Uterine smooth muscle cell (primary cell): ENCODE measurements at places on chromosomes 4 and X. TPM values are rescaled to one million over a fixed set of nuclear protein-coding genes. Genes with fewer than 3 reads are reported as not detected.

Gene RTL5
- 1.8 and 2.2 TPM in 2 replicates for total RNA-seq

Gene DDIT4L
- 9.2 and 11.3 TPM in 2 replicates for total RNA-seq

Gene ART3
- not detected in 2 replicates for total RNA-seq

Gene RNF150
- total RNA-seq = 1.3 and 2.2 TPM in 2 replicates
